ENCODE measurements at places on chromosomes 1 and 21. TPM values are rescaled to one million over a fixed set of nuclear protein-coding genes. Genes with fewer than 3 reads are reported as not detected.

DNA sequence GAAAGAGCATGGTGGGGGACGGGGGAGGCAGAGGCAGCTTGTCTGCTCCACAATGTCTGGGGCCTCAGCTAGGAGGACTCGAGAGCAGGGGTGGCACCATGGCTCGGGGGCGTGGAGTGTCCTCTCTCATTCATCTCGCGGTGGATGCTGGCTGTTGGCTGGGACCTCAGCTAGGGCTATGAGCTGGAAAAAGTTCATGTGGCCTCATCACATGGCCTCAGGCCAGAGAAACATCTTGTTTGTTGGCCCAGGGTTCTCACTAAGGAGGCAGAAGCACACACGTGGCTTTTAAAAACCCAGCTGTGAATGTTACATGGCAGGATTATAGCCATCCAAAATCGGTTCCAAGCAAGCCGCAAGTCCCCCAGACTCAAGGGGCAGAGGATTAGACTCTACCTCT is 6.2 kb upstream of the CENPS start:
- ATAC-seq = peak; percentile 14

GRCh38 chr1:61372944-61373343 is 290.6 kb downstream of the NFIA start:
- ATAC-seq = no peak

- peak; percentile 23 for ATAC-seq
Measured at GRCh38 chr21:31255036-31255435, 89.0 kb downstream of the TIAM1 start.

GRCh38 chr1:9243066-9243739 is 8.6 kb downstream of the H6PD start:
- ATAC-seq = no peak

DNA sequence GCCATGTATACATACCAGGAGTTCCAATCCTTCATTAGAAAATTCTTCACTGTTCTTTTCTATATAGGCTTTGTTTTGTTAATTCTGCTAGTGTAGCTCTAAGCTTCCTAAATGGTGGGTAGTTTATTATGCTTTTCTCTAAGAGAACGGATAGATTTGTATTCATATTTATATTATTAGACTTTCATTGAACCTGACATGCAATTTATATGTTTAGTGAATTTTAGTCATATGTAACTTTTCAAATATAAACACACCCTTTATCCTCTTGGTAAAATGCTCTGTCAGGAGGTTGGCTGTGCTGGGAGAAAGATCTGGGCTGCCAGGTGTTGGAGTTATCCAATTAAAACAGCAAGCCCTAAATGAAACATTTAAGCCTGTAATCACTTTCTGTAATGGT is 369.7 kb upstream of the RGS18 start:
- no peak for ATAC-seq

GRCh38 chr1:109931189-109931731 is 20.6 kb downstream of the CSF1 start:
- ATAC-seq = peak; percentile 61

DNA sequence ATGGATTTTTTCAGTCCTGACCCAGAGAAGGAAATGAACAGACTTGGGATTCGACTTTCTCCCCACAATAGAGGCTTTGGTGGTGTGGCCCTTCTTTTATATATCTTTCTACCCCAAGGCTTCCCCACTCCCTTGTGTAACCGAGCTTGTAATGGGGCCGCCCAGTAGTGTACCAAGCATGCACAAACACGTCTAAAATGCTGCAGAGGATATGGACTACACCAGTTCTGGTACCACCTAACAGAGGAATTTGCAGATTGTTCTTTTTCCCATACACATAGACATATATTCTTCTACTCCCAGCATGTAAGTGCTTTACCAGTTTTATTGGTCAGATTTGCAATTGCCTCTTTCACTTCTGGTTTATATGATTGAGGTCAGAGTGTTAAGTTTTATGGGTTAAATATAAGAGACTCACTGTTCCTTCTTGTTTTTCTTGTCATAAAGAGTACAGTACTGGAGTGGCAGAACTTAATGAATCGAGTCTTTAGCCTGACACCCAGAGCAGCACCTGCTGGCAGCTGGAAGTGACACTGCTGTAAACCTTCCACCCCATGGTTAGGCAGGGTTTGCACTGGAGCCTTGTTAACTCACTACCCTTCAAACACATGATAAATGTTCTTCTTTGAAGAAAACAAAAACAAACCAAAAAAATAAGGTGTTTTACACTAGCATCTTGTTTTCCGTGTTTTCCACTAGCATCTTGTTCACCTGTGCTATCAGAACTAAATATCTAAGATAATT is 198.6 kb downstream of the PTPRC start:
- ATAC-seq = no peak

- ATAC-seq = no peak
Measured at GRCh38 chr1:41151846-41152245, 90.3 kb downstream of the SCMH1 start.

DNA sequence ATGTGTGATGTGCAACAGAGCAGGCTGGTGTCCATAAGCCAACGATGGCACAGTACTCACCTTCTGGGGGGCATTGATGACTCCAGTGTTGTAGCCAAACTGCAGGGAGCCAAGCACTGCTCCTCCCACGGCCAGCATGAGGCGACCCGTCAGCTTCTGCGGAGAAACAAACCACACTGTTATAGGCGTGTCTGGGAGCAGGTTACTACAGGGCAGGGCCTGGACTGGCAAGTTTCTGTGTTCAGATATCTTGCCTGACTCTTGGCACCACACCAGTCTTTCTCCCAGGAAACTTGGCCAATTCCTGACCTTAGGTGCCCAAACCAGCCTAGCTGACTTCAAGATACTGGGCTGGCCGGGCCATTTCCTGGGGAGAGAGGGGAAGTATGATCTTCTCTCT is 15.5 kb downstream of the SLC2A1 start:
- peak; percentile 71 for ATAC-seq

DNA sequence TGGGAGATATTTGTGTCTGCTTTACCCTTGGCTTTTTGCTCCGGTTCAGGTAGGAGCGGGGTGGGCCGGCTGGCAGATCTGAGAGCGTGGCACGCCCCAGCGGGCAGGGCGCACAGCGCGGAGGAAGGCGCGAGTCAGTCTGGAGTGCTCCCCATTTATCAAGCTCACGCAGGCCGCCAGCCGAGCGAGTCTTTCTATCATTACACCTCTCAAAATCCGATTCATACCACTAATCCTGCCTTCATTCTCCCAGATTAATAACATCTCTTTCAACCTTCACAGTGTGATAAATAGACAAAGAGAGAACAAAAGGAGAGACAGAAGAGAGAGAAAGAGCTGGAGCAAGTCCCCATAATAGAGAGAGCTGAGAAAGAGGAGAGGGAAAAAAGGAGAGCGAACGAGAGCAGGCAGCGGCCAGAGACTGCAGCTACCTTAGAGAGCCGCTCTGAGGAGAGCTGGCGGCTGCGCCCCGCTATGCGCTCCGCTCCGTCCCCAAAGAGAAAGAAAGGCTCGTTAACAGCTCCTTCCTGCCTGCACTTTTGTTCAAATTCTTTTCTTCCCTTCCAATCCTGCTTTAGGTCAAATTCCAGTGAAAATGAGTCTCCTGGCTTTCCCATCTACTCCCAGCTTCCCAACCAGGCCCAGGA is 48.0 kb downstream of the DMAP1 start:
- peak; percentile 81 for ATAC-seq

- no peak for ATAC-seq
Measured at GRCh38 chr21:29647353-29647781, 292.4 kb downstream of the GRIK1 start.

GRCh38 chr21:14712121-14712715 is 166.1 kb upstream of the SAMSN1 start:
- ATAC-seq = no peak

DNA sequence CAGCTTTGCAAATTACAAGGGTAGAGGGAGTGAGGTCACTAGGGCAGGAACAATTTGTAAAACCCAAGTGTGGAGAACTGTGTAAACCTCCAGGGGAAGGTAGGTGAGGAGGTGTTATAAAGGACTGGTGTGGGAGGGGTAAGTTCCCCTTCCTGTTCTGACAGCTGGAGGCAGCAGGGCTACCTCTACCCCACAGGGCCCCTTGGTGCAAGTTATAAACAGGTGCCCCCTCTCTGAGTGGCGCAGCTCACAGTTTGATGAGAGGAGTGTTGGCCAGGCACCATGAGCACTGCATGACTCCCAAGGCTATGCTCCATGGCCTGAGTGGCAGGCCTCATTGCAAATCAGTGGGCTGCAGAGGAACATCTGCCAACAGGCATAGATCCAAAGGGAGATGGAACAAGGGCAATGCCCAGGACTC is 41.0 kb downstream of the MFSD2A start:
- peak; percentile 57 for ATAC-seq

GRCh38 chr1:18939398-18940302 is 16.8 kb downstream of the IFFO2 start:
- ATAC-seq = peak; percentile 24

DNA sequence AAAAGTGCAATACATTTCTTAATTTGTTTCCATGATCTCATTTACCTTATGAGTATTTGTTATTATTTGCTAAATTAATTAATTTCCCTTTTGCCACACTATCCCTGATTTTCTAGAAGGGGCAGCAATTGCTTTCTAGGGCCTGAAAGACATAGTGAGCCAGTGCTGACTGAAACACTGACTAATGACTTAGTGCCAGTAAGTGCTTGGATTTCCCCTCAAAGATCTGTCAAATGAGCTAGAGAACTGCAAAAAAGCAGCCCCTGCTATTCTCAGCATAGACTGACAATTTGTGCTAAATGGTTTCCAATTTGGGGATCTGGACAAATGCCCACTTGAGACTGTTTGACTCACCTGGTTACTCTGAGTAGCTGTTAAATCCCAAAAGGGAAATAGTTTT is 35.6 kb upstream of the USH2A start:
- no peak for ATAC-seq

The SPRR4 gene
- not detected for total RNA-seq

The RHEX gene
- 0.48 TPM for total RNA-seq

The NBPF8 gene
- total RNA-seq = 3.8 TPM

The FMO1 gene
- total RNA-seq = 1.8 TPM

The DAB1 gene
- 0.04 TPM for total RNA-seq

The TFF1 gene
- total RNA-seq = not detected

The LCE1F gene
- not detected for total RNA-seq

The ZFP69B gene
- total RNA-seq = 1.6 TPM

The NPL gene
- total RNA-seq = 11.5 TPM
